ENCODE measurements at places on chromosomes 1 and 21.
A peak's percentile ranks its signal among the peaks of the same experiment; 100 is the strongest.

GRCh38 chr1:54378874-54379554 lies 27.2 kb downstream of the SSBP3 start:
- DNase-seq: no peak

DNA sequence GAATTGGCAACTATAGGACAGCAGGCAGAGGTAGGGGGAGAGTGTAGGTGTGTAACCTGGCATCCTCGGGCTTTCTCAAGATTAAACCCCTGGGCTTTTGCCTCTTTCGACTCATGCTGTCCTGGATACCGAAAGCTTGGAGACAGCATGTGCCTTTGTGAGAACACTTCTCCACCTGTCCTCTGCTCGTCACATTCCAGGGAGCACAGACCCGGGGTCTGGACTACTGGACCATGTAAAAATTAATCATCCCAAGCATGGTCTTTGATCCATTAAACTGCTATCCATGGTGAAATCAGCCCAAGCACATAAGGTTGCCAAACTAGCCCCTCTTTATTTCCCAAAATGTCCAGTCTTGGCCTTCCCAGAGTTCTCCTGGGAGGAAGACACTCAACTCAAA lies 9.0 kb upstream of the RNF186 start:
- DNase-seq: no peak

GRCh38 chr1:80050085-80050484 lies 1043.6 kb upstream of the ADGRL4 start:
- no peak for DNase-seq

- DNase-seq: no peak
Observed at GRCh38 chr1:18109756-18110597, 2.4 kb downstream of the IGSF21 start.

DNA sequence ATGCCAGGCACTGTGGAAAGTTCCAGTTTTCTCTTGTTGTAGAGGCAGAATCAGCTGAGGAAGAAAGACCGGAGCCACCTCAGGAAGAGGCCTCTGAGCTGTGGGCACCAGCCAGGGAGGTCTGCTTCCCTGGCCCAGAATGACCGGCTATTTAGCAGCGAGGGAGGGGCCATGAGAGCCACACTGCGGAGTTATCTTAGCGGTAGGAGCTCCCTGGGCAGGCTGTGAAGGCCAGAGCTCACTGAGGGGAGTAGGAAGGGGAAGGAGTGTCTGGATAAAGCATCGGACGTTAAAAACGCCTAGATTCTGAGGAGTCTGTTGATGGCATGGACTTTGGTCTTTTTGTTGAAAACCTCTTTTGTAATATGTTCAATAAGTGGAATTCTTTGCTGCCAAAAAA lies 36.5 kb downstream of the TSEN15 start:
- DNase-seq: no peak

- DNase-seq: no peak
Observed at GRCh38 chr1:224492015-224492414, 57.4 kb upstream of the WDR26 start.

DNA sequence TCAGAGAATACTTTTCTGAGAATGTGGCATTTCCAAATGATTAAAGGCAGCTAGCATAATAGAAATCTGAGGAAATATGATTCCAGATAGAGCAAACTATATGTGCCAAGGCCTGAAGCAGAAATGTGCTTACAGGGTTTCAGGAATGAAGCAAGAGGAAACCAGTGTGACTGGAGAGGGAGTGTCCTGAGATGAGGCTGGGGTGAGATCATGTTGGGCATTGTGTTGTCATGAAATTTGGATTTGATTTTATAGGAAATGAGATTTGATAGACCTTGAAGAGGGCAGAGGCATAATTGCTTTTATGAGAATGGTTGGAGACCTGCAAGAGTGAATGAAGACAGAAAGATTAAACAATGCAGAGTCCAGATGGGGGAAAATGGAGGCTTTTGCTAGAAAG lies 338.1 kb upstream of the SNX7 start:
- DNase-seq: no peak

- DNase-seq: no peak
Observed at GRCh38 chr1:207951652-207952051, 40.7 kb upstream of the CD34 start.

- no peak for DNase-seq
Observed at GRCh38 chr1:11053758-11054137, 6.1 kb downstream of the SRM start.

DNA sequence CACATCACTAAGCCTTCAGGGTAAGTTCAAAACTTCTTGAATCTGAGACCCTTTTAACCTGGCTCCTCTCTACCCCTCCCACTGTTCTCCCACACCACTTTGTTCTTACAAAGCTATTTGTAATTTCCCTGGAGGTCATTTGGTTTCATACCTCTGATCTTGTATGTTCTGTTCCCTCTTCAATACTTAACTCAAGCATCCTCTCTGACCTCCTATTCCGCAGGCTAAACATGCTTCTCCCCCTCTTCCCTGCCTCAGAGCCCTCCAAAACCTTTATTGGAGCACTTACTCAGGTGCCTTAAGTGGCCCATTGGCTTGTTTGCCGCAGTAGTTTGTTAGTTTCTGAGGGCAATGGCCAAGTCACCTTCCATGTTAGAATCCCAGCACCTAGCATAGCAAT lies 54.8 kb downstream of the SSX2IP start:
- DNase-seq: no peak

DNA sequence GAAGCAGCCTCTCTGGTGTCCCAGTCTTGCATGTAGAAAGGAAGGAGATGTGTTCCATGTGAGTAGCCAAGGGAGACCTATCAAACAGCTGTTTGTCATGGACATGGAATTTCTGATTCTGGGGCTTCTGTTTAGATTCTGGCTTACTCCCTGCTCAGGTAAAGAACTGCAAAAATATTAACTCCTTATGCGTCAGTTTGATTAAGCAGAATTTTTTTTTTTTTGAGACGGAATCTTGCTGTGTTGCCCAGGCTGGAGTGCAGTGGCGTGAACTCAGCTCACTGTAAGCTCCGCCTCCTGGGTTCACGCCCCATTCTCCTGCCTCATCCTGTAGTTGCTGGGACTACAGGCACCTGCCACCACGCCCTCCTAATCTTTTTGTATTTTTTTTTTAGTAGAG lies 6.8 kb downstream of the ARV1 start:
- no peak for DNase-seq

DNA sequence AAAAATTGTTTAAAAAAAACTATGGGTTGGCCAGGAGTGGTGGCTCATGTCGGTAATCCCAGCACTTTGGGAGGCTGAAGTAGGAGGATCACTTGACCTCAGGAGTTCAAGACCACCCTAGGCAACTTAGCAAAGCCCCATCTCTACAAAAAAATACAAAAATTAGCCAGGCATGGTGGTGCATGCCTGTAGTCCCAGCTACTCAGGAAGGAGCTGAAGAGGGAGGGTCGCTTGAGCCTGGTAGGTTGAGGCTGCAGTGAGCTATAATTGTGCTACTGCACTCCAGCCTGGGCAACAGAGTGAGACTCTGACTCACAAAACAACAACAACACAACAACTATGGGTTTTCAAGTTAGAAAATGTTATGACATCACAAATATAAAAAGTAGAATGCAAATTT lies 16.4 kb downstream of the SLAMF7 start:
- no peak for DNase-seq

GRCh38 chr21:40972151-40972550 lies 125.2 kb upstream of the DSCAM start:
- no peak for DNase-seq

GRCh38 chr21:32770871-32771523 lies 558 bp downstream of the PAXBP1 start:
- peak; percentile 2 for DNase-seq

DNA sequence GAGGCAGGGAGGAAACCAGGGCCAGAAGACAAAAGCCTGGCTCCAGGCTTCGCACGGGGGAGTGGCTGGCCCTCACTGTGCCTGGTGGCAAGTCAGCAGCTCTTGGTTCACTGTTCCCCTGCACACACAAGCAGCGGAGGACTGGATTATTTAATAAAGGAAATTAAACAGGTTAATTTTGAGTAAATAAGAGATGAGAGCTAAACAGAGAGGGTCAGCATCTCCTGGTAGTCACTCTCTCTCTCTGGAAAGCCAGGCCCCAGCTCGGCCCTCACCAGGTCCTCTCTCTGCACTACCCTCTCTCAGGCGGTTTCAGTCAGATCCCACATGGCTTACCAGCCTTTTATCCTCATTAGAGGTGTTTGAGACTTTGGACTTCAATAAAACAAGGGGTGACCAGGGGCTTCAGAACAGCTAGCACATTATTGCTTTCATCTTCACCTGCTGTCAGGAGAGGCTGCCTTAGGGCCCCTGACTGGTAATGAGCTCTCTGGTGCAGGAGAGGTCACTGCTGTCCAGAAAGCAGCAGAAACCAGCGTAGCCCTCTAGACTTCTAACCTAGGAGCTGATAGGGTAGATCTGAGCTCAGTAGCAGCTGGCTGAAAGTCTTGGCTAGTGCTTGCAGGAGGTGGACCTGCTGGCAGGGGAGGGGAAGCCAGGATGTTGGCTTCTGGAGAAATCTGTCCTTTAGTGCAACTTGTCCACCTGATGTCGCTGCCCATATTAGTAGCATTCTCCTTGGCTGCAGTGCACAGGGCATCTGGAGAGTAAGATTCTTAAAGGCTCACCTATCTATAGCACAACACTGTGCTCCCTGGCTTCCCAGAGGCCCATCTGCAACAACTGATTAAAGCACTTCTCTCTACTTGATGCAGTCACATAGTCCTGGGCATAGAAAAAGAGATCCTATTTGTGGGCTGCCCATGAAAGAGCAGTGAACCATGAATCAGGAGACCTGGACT lies 45.9 kb downstream of the SYT6 start:
- no peak for DNase-seq

- DNase-seq: no peak
Observed at GRCh38 chr1:244060686-244061085, 9.6 kb downstream of the ZBTB18 start.

DNA sequence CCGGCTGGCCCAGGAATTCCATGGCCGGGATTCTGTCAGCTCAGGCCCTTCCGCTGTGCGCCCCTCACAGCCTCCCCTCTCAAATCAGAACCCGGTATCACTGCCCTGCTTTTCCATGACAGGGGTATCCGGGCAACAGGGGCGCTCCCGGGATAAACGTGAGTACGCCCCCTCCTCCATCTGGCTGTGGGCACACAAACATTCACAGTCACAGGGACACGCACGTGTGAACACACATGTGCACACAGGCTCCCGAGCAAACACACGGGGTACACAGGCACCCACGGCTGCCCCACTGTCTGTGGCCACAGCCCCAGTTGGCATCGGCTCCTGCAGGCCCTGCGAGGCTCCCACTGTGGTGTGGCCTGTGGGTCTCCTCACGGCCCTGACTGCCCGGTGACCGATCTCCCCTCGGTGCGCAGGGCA lies 16.7 kb downstream of the COL6A1 start:
- DNase-seq: no peak

GRCh38 chr1:155307247-155307740 lies 1.4 kb upstream of the FDPS start:
- no peak for DNase-seq
